Activated naive CD4-positive, alpha-beta T cell treated with anti-CD3 and anti-CD28 coated beads, Interleukin-2, amount 50 U/mL, for 72 hours (primary cell): ENCODE measurements at places on chromosomes 7 and 10. TPM values are rescaled to one million over a fixed set of nuclear protein-coding genes. Genes with fewer than 3 reads are reported as not detected.

GRCh38 chr7:140607441-140607989, 33.1 kb downstream of the DENND2A start:
- DNase-seq, result no peak

GRCh38 chr7:50229964-50230363, 74.6 kb upstream of the IKZF1 start:
- DNase-seq, result no peak

DNA sequence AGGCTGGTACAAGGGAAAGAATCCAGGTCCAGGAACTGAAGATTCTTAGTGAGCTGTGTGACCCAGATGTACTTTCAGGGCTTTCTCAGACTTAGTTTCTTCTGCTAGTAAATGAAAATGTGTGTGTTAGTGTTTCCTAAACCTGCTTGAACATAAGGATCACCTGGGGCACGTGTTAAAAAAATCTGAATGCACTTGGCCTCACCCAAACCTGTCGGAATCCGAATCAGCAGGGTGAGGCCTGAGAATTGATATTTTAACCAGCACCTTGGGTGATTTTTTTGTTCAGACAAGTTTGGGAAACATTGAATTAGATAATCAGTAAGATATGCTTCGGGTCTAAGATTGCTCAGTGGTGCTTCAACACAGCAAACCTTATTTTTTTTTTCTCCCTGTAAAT, 59.7 kb downstream of the ZNF365 start:
- DNase-seq, result no peak

DNA sequence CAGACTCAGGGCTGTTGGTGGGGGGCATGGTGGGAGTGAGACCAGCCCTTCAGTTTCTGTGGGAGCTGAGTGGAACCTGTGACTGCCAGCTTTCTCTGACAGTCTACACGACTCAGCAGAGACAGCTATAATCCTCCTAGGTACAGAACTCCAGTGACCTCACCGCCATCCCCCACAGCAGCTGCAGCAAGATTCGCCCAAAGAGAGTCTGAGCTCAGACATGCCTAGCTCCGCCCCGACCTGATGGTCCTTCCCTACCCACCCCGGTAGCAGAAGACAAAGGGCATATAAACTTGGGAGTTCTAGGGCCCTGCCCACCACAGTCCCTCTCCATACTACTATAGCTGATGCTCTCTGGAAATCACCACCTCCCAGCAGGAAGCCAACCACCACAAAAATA, 500.1 kb downstream of the ETV1 start:
- DNase-seq, result no peak

DNA sequence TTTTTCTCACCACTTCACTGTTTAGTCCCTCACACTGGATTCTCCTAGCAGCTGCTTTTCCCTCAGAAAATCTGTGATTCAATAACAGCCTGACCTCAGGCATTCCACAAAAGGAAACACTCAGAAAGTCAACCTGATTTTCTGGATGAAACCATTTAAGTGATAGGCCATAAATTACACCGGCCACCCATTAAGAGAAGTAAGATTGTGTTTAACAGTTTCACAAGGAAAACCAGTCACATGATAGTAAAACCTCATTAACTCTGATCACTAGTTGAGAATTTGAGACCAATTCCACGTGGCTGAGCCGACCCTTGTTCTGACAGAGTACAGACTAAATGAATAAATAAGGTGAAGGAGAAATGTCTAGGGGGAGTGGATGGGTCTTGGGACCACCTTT, 7.7 kb downstream of the GRM8 start:
- no peak for DNase-seq

TFR2 gene
- 19.1 TPM for total RNA-seq

SPDYE11 gene
- total RNA-seq, result not detected
